IMR-90 (cell line): ENCODE measurements at places on chromosomes 6 and 20.

DNA sequence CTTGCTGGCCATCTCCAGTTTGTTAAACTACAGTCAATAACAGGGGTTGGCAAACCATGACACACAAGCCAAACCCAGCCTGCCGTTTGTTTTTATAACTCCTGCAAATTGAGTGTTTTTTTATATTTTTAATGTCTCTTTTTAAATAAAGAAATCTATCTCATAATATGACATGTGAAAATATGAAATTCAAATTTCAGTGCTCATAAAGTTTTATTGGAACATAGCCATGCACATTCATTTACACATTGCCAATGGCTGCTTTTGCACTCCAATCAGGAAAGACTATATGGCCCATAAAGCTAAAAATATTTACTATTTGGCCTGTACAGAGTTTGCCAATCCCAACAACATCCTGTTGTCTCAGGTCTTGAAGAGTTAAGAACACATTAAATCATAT, 129.0 kb upstream of the SRSF6 start:
- no peak for DNase-seq

- no peak for DNase-seq
These were observed 149.5 kb upstream of the NEDD9 start for GRCh38 chr6:11381801-11382513.

DNA sequence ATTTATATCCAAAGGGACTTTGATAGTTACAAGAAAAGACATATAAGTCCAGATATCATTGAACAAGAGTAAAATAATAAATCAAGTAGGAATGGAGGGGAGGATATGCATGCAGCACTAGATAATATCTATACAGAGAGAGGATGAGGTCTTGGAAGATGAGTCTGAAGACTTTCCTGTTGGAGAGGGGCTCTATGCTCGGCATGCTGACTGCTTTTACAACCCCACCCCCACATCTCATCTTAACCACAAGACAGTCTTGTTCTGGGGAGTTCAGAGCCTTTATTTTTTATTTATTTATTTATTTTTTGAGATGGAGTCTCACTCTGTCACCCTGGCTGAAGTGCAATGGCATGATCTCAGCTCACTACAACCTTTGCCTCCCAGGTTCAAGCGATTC, 48.4 kb upstream of the IER3 start:
- DNase-seq: no peak

GRCh38 chr20:22456109-22456508, 128.3 kb downstream of the FOXA2 start:
- DNase-seq: no peak

- no peak for DNase-seq
These were observed 9.1 kb downstream of the UCKL1 start for GRCh38 chr20:63946986-63947637.

DNA sequence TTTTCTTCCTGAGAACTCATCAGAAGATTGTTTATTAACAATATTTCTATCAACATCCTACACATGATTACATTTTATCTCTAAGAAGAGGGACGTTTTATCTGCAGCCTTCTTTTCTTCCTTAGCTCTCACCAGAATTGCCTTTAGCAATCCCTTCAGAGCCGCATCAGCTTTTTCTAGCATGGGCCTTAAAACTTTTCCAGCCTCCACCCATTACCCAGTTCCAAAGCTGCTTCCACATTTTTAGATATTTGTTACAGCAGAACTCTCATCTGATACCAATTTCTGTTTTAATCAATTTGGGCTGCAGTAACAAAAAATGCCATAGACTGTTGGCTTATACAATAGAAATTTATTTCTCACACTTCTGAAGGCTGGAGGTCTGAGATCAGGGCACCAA, 281.5 kb downstream of the THBS2 start:
- no peak for DNase-seq

DNA sequence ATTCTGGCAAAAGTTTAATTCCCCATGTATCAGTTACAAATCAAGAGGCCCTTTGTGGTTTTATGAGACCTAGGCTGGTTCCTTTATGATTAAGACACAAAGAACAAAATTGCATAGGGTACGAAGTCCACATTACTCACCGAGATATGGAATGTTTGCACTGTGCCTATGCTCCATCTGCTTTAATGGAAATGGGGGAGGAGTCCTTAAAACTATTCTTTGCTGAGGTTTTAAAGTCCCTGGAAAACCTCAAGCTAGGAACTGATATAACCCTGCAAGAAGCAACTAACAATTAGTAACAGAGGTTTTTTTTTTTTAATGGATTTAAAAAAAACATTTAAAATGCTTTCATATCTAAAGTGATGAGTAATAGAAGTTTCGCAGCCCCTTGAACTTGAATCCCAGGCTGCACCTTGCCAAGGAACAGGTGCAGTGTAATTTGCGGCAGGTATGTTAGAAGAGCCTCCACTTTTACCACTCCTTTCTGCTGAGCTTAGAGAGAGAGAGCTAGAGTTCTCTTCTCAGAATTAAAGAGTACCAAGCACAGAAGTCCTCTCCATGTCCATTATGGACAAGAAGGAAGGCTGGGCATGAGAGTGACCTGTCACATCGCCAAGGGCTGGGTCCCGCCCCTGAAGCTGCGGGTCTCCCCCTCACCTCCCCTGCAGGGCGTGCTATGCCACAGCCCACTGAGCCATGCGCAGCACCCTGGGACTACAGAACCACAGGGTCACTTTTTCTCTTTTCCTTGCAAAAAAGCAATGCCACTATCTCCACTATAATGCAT, 2.3 kb downstream of the SERPINB1 start:
- DNase-seq: peak; percentile 83

- peak; percentile 11 for DNase-seq
These were observed 93.2 kb downstream of the DLGAP4 start for GRCh38 chr20:36399147-36399968.

- DNase-seq: no peak
These were observed 181.2 kb upstream of the JAG1 start for GRCh38 chr20:10854976-10855375.

- no peak for DNase-seq
These were observed 72.9 kb downstream of the SLC22A3 start for GRCh38 chr6:160420969-160421556.

- DNase-seq: no peak
These were observed 684 bp upstream of the DNAH8 start for GRCh38 chr6:38714239-38715015.

DNA sequence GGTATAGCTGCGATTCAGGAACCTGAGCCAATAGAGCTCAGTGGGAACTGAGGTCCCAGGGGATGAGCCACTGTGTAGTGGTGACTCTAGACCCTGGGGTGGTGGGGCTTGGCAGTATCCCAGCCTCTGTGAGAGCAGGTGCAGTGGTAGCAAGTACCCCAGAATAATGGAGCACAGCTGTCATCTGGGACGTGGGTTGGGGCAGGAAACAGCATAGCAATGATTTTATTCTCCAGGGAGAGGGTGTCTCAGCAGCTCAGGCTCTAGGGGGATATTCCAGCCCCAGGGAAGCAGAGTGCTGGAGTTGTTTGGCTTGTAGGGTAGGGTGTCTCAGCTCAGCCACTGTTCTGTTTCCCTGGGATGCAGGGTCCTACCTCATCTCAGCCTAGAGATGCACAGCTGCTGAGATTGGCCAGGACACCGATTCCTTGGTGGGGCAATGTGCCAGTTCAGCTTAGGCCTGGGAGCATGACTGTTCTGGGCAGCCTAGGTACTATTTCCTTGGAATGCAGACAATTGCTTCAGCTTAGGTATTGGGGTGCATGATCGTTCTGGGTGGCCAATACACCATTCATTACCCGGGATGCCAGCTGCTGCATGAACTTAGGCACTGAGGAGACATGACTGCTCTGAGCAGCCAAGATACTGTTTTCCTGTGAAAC, 34.0 kb upstream of the NUP153 start:
- DNase-seq: no peak

DNA sequence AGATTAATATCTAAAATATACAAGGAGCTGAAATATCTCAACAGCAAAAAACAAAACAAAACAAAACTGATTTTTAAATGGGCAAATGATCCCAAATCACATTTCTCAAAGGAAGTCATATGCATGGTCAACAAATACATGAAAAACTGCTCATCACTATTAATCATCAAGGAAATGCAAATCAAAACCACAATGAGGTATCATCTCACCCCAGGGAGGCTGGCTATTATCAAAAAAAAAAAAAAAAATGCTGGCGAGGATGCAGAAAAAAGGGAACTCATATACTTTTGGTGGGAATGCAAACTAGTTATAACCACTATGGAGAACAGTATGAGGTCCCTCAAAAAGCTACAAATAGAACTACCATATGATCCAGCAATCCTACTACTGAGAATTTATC, 34.6 kb downstream of the REPS1 start:
- peak; percentile 22 for DNase-seq

DNA sequence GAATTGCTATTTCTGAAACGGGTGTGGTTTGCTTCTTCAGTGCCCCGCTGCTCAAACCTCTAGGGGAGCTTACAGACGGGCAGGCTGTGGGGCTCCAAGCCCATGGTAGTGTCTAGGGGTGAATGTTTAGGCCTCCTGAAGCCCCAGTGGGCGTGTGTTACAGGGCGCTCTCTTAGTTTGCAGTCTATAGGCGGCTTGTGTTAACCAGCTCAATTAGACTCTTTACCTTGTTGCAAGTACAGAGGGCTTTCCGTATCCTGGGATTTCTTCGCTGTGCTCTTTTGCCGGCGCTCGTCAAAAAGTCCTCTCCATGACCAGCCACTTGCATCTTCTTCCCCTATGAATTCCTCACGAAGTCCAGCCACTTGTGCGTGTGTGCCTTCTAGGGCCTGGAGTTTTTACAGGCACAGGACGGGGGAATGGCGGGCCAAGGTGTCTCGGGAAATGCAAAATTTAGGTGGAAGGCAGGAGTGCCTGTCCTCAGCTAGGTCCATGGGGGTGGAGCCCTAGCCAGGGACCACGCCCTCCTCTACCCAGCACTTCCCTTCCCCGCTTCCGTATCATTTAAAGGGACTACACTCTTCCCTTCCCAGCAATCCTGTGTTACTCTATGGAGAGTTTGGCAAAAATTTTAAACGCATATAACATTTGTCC, 94.5 kb downstream of the HTR1B start:
- peak; percentile 38 for DNase-seq

DNA sequence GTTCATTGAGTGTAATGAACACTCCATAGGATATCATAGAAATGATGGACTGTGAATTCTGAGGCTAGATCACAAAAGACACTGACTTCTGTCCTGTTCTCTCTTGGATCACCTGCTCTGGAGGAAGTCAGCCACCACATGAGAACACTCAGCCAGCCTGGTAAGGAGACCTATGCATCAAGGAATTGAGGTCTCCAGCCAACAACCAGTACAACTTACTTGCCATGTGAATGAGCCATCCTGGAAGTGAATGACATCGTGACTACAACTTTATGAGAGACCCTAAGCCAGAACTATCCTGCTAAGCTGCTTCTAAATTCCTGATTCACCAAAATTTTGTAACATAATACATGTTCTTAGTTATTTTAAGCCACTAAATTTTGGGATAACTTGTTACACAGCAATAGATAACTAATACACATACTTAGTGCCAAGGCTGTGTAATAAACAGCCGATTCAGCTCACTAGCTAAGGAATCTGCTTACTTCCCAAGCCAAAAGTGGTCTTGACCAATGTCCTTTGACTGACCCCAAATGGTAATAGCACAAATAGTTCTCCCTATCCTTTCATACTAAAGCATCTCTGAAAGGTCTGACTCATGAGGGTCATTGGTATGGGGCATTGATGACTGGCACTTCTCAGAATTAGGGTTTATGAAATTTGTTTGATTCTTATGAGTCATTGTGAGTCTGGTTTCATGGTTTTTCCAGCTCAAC, 6.9 kb upstream of the CTNNBL1 start:
- peak; percentile 20 for DNase-seq

- no peak for DNase-seq
These were observed 502 bp upstream of the HTR1E start for GRCh38 chr6:86936834-86937218.

DNA sequence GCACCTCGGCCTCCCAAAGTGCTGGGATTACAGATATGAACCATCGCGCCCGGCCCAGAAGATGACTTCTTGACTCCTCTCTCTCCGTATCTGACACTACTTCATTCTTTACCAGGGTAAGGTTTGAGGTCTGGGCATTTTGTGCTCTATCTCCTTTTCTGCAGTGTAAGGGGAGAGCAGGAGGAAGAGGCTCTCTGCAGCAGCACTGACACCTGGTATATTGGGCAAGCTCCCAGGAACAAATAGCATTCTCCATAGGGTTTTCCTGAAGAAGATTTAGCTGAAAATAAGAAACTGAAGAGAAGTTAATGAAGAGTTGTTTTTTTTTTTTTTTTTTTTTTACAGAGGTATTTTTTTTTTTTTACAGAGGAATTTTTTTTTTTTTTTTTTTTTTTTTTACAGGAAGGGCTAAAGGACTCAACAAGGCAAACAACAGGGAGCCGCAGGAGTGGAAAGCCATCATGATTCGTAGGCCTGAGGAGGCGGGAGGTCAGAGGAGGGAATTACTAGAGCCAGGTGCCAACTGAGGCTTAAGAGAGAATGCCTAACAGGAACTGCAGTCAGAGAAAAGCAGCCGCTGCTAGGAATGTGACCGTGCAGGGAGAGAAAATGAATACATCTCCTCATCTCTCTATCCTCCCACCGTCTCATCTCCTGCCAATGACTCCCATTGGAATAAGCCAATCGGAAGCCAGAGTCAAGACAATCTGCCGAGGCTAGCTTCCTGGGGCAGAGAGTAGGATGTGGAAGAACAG, 34.7 kb upstream of the ADGRF4 start:
- no peak for DNase-seq

- no peak for DNase-seq
These were observed 50.0 kb upstream of the CLDN20 start for GRCh38 chr6:155213611-155214372.

GRCh38 chr6:169795196-169795595, 43.8 kb downstream of the ERMARD start:
- no peak for DNase-seq

GRCh38 chr20:63417097-63417737, 55.2 kb downstream of the KCNQ2 start:
- no peak for DNase-seq

DNA sequence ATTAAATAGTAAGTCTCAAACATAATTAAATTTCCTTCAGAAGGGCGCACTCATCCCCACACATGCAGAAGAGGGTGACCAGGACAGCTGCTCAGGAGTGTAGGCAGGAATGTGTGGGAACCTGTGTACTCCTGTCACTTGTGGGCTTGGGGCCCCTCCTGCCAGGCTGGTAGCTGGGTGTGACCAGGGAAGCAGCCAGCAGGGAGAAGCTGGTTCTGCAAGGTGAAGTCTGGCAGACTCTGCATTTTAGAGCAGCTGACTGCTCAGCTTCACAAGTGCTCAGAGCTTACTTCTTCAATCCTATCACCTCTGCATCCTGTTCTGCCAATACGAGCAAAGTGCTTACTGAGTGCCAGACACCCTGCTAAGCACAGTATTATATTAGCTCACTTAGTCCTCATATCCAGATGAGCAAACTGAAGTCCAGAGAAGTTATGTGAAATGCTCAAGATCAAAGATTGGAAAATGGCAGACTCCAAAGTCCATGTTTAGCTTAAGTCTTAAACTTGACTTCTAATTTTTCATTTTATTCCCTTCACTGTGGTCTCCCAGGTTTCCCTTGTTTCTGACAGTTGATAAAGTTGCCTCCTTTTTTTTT, 27.9 kb downstream of the ELMO2 start:
- no peak for DNase-seq

DNA sequence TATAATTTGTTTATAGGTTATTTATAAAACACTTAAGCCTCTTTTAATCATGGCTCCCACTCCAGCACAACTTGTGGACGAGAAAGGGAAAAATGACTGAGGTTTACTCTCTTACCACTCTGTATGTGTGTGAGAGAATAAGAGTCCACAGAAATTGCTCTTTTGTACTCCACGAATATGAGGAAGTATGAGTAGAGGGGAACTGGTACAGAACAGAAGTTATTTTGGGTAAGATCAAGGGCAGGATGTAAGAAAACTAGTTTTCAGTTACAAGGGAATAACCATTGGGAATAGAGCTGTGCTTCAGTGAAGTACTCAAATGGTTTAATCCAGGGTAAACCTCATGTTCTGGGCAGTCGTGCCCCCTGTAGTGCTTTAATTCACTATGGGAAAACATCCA, 72.6 kb downstream of the REV3L start:
- DNase-seq: no peak
